Transverse colon (tissue), 4 donors: ENCODE measurements at places on chromosomes 3 and 15. TPM values are rescaled to one million over a fixed set of nuclear protein-coding genes. Genes with fewer than 3 reads are reported as not detected.
A peak's percentile ranks its signal among the peaks of the same experiment; 100 is the strongest.

DNA sequence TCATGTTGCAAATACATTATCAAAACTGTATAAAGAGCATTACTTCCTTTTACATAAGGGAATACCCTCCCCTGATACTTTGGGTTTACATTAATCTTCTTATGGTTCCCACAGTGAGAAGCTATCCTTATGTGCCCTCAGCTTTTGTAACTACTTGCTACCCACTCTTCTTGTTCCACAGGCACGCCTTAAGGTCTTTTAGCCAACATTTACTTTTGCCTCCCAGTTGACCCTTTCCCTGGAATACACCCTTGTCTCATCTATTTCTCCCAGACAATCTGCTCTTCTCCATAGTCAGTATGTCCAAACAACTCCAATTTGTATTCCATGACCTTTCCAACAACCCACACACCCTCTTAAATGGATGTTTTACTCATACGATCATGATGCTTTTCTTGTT, 116.8 kb upstream of the COL8A1 start:
- no peak for DNase-seq

Gene TM4SF4
- total RNA-seq: not detected

GRCh38 chr3:171995486-171995885, 43.9 kb upstream of the FNDC3B start:
- DNase-seq: no peak

DNA sequence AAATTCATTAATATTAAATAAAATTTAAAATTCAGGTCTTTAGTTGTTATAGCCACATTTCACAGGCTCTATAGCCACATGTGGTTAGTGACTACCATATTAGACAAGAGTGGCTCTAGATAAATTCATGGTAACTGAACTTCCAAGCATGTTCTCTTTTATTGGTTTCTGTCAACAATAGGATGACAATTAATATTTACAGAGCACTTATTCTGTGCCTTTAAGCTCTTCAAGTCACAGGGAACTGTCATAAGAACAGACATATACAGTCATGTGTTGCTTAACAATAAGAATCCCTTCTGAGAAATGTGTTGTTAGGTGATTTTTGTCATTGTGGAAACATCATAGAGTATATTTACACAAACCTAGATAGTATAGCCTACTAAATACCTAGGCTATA, 38.8 kb upstream of the SLC25A36 start:
- no peak for DNase-seq

DNA sequence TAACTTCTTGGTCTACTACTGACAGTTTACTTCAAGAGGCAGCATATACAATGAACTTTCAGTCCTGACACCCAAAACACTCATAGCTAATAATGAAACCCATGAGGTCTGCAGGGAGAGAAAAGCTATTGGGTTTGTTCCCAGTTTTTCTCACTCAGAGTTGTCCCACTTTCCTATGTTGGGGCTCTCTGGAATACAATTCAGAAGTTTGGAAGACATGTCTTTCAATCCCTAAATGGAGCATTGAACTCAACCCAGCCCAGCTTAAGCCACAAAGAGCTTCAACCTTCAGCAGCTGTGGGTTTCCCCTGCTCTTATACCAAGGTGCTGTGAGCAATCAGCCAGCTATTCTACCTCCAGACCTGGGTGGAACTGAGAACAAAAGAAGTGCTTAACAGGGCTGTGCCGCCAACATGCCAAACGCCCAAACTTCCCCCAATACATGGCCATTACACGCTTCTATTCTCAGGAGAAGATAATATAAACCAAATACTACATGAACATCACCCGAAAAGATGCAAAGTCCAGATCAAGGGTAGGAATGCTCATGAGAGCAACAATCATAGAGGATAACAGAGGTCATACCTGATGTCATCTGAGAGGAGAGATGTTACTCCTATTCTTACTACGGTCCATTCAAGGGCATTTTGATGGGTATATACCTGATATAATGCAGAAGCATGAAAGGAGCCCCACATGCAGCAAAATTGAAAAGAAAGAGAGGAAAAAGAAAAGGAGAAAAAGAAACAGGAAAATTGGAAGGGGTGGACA, 131.2 kb upstream of the TGFBR2 start:
- DNase-seq: no peak

GRCh38 chr15:69074843-69075224, 60.3 kb downstream of the NOX5 start:
- peak; percentile 20 for DNase-seq

GRCh38 chr3:69712269-69712668, 27.0 kb upstream of the MITF start:
- no peak for DNase-seq

GRCh38 chr3:39277893-39278615, 1.8 kb downstream of the CX3CR1 start:
- no peak for DNase-seq

Gene XRN1
- total RNA-seq: 93.0 TPM

DNA sequence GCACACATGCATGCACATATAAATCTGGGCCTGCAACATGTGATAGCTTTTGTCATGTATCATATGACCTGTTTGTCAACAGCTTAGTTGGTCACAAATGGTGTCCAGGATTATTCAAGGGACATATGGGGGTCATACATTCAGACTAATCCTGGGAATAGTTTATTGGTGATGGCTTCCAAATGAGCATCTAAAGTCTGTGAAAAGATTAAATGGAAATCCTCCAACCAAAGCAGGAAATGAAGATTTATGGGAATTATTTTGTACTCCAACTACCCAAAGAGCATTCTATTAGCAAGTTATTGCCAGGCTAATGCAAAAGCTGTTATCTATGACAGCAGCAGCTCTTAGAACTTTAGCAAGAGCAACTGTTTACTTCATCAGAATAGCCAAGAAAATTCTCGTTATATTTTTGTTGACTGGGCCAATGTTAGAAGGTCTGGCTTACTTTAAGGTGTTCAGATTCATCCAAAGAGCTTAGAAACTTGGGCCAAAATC, 7.1 kb downstream of the FSTL1 start:
- no peak for DNase-seq

- no peak for DNase-seq
Measured at GRCh38 chr15:60729850-60730458, 251.0 kb upstream of the ICE2 start.

Gene ANKRD34C
- not detected for total RNA-seq
